AG10803 (cell line): ENCODE measurements at places on chromosomes 6 and 20.

GRCh38 chr6:46796848-46797580 lies 3.8 kb downstream of the MEP1A start:
- DNase-seq = no peak

- DNase-seq = no peak
These were observed 110.2 kb downstream of the LAMA2 start for GRCh38 chr6:128993166-128993565.

DNA sequence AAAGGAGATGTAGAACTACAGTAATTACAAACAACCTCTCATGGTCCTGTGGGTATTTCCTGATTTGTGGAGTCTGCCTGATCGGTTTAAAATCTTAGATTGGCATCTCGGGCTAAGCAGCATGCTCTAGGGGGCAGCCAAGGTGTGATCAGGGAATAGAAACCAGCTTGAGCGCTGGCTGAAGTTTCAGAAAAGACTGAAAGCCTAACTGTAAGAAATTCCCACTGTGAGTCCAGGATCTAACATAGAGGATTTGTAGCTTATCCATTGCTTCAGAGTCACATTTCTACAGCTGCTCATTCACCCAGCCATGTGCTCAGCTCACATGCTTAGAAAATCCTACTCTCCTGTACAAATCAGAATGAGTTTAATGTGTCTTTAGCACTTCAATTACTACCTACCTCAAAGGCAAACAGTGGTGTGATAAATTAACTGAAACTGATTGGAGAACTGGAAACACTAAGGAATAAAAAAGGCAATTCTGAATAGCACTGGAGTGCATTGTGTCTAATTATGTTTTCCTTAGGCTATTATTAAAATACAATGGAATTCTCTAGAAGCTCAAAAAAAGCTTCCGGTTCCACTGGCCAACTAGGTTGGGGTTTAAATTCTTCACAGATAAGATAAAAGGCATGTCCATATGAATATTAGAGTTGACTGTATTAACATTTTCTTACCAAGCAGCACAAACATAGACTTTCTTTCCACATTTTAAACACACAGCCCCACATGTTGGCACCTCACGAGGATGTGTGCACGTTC lies 73.8 kb upstream of the MPC1 start:
- no peak for DNase-seq

DNA sequence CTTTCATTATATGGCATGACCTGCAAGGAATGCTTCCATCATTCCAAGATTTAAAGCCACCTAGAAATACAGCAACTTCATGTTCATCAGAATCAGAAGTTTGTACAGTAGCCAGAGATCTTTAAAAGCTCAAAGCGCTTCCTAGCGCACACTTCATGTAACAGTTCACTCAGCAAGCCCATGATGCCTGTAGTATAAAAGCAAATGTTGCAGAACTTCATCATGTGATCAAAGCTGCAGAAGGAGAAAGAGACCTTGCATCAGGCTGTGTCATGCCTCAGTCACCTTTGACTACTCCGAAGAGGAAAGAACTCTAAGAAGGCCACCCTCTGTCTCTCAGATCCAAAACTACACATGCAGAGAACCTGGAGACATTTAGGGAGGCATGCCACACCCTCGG lies 78.5 kb downstream of the AGPAT4 start:
- DNase-seq = no peak

DNA sequence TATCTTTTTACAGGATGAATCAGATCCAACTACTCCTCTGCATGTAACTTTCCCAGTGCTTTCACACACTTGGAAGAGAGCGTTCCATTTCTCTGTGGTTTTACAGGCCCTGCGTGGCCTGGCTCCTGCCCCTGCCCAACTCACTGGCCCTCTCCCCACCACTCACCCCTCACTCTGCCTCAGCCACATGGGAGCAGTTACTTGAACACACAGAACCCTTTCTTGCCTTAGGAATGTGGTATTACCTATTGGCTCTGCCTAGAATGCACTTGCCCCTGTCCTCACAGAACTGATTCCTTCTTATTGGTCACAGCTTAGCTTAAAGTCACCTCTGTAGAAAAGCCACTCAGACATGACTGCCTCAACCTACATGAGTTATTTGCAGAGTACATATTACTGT lies 108.4 kb downstream of the CRYBG1 start:
- no peak for DNase-seq

DNA sequence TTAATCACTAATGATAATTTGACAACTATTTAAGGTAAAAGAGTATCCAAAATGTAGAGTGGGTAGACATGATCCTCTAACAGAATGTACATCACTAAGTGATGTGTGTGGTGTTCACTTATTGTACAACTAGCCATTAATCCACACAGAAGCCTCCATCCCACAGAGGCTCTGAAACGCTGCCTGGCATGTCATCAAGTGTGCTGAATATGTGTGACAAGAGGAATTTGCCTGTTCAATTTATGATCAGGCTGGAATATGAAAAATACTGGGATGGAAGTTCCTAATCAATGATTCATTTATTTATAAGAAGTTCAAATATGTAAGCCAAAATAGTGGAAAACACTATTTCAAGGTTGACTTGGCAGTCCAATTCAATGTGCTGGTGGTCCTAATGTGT lies 72.4 kb downstream of the BACH2 start:
- DNase-seq = no peak

DNA sequence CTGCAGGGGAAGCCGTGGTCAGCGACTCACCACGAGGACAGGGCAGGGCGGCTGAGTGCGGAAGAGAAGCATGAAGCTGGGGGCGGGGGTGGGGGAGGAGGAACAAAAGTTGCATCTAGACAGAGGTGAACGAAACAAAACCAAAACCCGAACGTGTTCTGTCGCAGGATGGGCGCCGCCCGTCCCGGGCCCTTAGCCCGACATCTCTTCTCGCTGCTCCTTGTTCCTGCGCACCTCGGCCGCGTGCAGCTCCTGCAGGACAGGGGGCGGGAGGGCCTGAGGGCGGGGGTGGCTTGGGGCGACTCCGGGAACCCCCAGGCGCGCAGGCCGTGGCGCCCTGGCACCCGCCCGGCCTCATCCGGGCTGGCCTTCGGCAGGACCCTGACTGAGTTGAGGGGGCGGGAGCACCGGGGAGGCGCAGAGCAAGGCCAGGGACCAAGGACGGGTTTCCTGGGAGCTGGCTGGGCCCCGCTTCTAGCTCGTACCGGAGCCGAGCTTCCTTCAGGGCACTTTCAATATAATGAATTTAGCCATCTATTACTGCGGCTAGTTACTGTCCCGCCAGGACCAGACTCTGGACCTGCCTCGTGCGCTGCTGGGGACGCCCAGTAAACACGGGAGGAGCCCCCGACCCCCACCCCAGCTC lies 12.0 kb downstream of the STMN3 start:
- no peak for DNase-seq

GRCh38 chr6:76774781-76775384 lies 688.4 kb downstream of the HTR1B start:
- DNase-seq = no peak

DNA sequence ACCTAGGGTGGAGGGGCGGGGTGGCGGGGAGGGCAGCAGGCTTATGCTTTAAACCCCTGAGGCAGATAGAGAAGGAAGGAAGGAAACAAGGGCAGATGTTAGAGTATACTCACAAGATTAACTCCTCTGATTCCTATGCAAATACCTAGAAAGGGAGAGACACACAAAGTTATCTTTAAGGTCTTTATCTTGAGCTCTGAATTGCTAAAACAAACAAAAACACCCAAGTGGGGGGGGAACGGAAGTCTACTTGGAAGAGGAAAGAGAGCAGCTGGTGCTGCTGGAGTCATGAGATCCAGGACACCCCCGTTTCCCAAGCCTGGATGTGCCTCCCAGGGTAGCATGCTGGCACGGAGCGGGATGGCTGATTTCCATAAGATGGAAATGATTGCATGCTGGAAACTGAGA lies 43.4 kb downstream of the PLAGL1 start:
- peak; percentile 24 for DNase-seq

DNA sequence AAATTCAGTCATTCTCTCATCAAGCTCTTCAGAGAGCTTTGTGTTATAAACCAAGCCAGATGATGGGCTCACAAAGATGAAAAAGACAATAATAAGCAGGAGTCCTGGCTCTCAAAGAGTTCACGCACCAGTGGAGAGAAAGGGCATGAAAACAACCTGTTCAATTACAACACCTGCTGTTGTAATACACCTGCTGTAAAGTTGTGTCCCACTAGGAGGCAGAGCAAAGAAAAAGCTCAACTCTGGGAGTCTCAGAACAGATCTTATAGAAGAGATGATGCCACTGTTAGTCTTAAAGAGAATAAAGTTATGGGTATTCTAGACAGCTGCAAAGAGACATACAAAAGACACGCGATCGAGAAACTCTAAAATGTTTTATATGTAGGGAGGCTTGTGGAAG lies 100.6 kb downstream of the DCDC2 start:
- DNase-seq = no peak

- no peak for DNase-seq
These were observed 26.3 kb downstream of the CDH26 start for GRCh38 chr20:59984541-59984940.

GRCh38 chr6:125363039-125363823 lies 61.5 kb upstream of the HDDC2 start:
- DNase-seq = peak; percentile 21

- DNase-seq = peak; percentile 57
These were observed 60.8 kb downstream of the OGFRL1 start for GRCh38 chr6:71349395-71349794.

- DNase-seq = no peak
These were observed 91.7 kb downstream of the DACT2 start for GRCh38 chr6:168227840-168228239.

DNA sequence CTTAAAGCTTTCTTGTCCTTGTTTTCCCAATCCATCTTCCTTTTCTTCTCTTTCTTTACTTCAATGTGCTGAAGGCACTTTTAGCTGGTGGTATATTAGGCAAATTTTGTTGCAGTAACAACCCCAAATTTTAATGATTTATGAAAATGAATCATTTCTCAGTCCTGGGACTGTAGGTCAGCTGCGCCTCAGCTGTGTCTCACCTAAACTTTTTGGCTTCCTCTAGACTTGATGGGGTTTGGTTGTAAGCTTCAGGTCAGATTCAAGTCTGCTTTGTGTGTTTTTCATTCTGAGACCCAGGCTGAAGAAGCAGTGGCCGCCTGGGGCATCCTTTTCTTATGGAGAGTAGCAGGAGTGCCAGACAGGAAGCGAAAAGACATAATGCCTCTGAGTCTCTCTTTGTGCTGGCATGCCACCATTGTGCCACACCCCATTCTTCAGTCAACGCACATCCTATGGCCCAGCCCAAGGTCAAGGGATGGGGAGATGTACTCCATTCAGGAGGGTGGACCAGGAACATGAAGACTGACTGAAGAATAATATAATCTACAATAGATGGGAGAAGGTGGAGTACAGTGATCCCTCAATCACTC lies 28.9 kb upstream of the CD83 start:
- no peak for DNase-seq

- DNase-seq = peak; percentile 46
These were observed 20.9 kb upstream of the POM121L2 start for GRCh38 chr6:27332692-27333641.

GRCh38 chr6:11380969-11381744 lies 148.7 kb upstream of the NEDD9 start:
- DNase-seq = no peak

DNA sequence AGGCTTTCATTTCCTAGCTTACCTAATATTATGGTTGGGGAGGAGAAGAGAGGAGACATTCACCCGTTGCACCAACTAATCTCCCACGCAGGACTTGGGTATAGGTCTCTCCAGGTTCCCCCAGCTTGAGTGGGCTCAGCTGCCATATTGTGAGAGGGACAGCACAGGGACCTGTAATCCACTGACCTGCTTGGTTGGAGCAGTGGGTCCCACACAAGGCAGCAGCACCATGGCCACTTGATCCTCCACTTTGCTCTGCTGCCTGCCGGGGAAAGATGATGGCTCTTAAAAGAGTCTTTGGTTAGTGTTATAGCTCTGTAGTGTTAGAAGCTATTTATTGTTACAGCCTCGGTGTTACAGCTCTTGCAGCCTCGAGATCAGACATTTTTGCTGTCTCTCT lies 22.5 kb upstream of the ECHDC1 start:
- DNase-seq = no peak

GRCh38 chr20:45149062-45149461 lies 24.8 kb upstream of the WFDC12 start:
- DNase-seq = no peak

DNA sequence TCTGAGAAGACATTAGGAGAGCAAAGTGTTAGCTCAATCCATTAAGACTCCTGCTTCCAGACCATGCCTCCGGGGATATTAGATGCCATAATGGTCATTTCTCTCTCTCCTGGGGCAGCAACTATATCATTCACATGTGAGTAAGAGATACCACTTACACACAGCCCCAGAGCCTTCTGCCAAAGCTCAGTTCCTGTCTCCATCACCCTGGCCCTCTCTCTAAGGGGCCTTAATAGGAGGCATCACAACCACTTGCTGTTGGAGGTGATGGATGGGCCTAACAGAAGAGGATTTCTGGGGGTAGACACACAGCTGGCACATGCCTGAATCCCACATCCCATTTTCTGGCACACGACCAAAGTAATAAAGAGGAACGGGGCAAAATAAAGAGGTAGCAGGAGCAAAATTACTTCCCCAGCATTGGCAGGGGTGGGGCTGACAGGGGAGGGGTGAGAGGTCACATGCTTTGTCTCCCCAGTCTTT lies 34.0 kb upstream of the VSTM2L start:
- DNase-seq = no peak

- DNase-seq = peak; percentile 23
These were observed 70.9 kb downstream of the LCA5 start for GRCh38 chr6:79466207-79466834.

DNA sequence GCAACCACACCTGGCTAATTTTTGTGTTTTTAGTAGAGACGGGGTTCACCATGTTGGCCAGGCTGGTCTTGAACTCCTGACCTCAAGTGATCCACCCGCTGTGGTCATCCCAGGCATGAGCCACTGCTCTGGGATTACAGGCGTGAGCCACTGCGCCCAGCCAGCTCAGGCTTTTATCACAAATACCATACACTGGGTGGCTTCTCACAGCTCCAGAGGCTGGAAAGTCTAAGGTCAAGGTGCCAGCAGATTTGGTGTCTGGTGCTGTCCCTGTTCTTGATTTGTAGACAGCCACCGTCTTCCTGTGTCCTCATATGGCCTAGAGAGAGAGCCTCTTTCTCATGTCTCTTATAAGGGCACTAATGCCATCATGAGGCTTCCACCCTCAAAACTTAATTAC lies 25.9 kb downstream of the SHLD1 start:
- DNase-seq = no peak

GRCh38 chr20:45948742-45949541 lies 14.5 kb downstream of the PCIF1 start:
- no peak for DNase-seq

GRCh38 chr6:81570681-81571080 lies 181.8 kb downstream of the TENT5A start:
- no peak for DNase-seq

GRCh38 chr20:63129991-63130657 lies 85.8 kb downstream of the YTHDF1 start:
- no peak for DNase-seq
